Kidney (tissue), 22 donors: ENCODE measurements at places on chromosomes 5 and 9. TPM values are rescaled to one million over a fixed set of nuclear protein-coding genes. Genes with fewer than 3 reads are reported as not detected.

GRCh38 chr5:151925340-151925739, 689 bp upstream of the GLRA1 start:
- H3K4me1 ChIP-seq, result no peaks in the 10 kb centered on the region
- H3K4me3 ChIP-seq, result no peak overlapping the region

DNA sequence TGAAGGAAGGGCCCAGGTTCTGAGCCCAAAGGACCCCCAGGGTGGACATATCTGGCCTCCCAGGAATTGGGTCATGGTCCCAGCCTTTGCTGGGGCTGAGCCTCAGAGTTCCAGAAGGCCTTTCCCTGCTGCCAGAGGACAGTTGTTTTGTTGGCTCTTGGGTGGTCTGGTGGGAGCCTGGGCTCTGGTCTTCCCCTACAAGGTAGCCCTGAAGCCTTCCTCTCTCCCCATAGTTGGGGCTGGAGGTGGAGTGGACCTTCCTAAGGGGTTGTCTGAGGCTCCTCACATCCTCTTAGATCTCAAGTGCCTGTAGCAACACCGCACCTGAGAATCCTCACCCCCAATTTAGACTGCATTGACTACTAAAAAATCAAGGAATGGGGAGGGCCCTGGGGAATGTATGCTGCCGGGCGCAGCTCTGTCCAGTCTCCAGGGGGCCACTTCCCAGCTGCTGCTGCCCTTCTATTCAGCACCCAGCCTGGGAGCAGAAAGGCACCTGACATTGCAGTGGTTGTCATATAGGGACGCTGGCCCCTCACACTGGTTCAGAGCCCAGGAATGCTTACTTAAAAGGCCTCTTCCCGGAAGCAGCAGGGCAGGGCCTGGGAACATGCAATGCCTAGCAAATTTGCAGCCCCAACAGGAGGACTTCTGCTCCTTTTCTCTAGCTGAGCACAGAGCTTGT, 66.4 kb downstream of the IL31RA start:
- no peaks in the 10 kb centered on the region for H3K36me3 ChIP-seq
- no peaks in the 10 kb centered on the region for H3K27me3 ChIP-seq
- no peak for DNase-seq
- no peaks in the 10 kb centered on the region for H3K4me1 ChIP-seq

- H3K4me1 ChIP-seq, result no peaks in the 10 kb centered on the region
- H3K27me3 ChIP-seq, result no peaks in the 10 kb centered on the region
- H3K36me3 ChIP-seq, result no peaks in the 10 kb centered on the region
- H3K27ac ChIP-seq, result no peak within 1 kb of the TSS
- no peak within 1 kb of the TSS for H3K4me3 ChIP-seq
- DNase-seq, result peak; percentile 39
Observed at GRCh38 chr5:170388818-170389549, at the start of gene KCNMB1. KCNMB1 (minus strand) TSS chr5:170389367; CDS start chr5:170385447, 3,920 bp downstream.

GRCh38 chr5:147617191-147617606, 107.3 kb upstream of the DPYSL3 start:
- H3K27ac ChIP-seq, result no peak overlapping the region
- no peaks in the 10 kb centered on the region for H3K27me3 ChIP-seq
- DNase-seq, result no peak
- H3K4me1 ChIP-seq, result no peaks in the 10 kb centered on the region
- no peaks in the 10 kb centered on the region for H3K36me3 ChIP-seq
- no peak overlapping the region for H3K4me3 ChIP-seq

- no peak overlapping the region for H3K4me3 ChIP-seq
- H3K36me3 ChIP-seq, result no peaks in the 10 kb centered on the region
- H3K4me1 ChIP-seq, result no peaks in the 10 kb centered on the region
Observed at GRCh38 chr5:146081556-146081955, 23.8 kb downstream of the PLAC8L1 start.

The CER1 gene
- not detected for total RNA-seq
